ENCODE measurements at places on chromosomes 16 and 17.

GRCh38 chr17:72982680-72983079 lies 109.8 kb downstream of the SLC39A11 start:
- DNase-seq, result no peak

GRCh38 chr16:85327731-85328675 lies 215.7 kb upstream of the CIBAR2 start:
- DNase-seq, result no peak

- DNase-seq, result no peak
Measured at GRCh38 chr17:78959803-78960202, 19.9 kb downstream of the LGALS3BP start.

- DNase-seq, result no peak
Measured at GRCh38 chr17:55454906-55455474, 33.4 kb upstream of the MMD start.

DNA sequence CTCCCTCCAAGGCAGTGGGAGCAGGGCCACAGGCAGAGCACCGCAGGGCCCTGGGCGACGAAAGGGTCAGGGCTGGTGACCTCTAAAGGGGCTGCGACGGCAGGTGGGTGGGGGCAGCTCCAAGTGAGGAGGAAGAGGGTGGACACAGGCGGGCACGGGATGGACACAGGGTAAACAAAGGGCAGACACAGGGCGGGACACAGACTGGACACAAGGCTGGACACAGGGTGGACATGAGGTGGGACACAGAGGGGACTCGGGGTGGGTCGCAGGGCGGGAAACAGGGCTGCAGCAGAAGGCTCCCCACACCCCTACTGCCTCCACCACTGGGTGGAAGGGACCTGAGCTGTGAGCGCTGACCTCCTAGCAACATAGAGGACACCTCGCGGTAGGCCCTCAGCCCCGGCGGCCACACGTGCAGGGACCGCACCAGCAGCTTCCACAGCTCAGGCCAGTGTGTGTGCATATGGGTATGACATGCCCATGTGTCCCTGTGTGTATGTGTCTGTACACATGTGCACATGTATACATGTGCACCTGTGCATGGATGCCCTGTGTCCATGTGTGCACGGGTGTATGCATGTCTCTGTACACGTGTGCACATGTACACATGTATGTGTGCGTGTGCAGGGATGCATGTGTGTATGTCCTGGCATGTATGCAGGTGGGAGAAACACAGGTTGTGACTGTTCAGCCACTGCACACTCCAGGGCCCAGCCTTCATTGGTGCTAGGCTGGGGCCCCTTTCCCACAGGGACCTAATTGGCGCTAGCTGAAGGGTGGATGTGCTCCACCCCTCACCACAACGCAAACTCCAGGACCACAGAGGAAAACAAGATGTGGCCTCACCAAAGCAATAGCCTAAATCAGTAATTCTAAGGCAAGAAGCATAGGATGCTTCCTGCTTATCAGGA lies 7.6 kb downstream of the LMF1 start:
- DNase-seq, result no peak

DNA sequence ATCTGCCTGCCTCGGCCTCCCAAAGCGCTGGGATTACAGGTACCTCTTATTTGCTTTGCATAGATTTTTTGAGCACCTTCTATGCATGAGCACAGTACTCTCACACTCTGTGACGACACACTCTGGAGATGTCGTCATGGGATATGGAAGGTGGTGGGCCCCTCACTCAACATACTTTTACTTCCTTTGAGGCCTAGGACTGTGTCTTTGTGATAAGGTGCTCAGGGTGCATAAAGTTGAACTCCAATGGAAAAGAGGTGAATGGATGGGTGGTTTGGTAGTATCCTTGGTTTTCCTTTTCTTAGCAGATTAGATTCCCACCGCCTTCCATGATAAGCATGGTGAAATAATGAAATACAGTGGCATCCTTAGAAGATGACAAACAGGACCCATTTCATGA lies 6.1 kb upstream of the CDK5RAP3 start:
- no peak for DNase-seq

GRCh38 chr17:80382956-80383355 lies 32.0 kb upstream of the ENDOV start:
- no peak for DNase-seq

All from D721Med (cell line).